ENCODE measurements at places on chromosomes 1 and 21.

- no peak for DNase-seq
These were observed 16.2 kb upstream of the MYBPHL start for GRCh38 chr1:109322974-109323373.

GRCh38 chr1:14371771-14372497 lies 226.6 kb upstream of the KAZN start:
- no peak for DNase-seq

GRCh38 chr1:191350938-191351337 lies 807.3 kb upstream of the RGS18 start:
- no peak for DNase-seq

- no peak for DNase-seq
These were observed 59.3 kb upstream of the PTGFRN start for GRCh38 chr1:116850436-116850835.

- no peak for DNase-seq
These were observed 53.8 kb upstream of the MROH9 start for GRCh38 chr1:170881268-170882265.

GRCh38 chr1:41017141-41018017 lies 4.1 kb downstream of the SLFNL1 start:
- no peak for DNase-seq

GRCh38 chr1:40058453-40059337 lies 18.2 kb downstream of the CAP1 start:
- DNase-seq: no peak

DNA sequence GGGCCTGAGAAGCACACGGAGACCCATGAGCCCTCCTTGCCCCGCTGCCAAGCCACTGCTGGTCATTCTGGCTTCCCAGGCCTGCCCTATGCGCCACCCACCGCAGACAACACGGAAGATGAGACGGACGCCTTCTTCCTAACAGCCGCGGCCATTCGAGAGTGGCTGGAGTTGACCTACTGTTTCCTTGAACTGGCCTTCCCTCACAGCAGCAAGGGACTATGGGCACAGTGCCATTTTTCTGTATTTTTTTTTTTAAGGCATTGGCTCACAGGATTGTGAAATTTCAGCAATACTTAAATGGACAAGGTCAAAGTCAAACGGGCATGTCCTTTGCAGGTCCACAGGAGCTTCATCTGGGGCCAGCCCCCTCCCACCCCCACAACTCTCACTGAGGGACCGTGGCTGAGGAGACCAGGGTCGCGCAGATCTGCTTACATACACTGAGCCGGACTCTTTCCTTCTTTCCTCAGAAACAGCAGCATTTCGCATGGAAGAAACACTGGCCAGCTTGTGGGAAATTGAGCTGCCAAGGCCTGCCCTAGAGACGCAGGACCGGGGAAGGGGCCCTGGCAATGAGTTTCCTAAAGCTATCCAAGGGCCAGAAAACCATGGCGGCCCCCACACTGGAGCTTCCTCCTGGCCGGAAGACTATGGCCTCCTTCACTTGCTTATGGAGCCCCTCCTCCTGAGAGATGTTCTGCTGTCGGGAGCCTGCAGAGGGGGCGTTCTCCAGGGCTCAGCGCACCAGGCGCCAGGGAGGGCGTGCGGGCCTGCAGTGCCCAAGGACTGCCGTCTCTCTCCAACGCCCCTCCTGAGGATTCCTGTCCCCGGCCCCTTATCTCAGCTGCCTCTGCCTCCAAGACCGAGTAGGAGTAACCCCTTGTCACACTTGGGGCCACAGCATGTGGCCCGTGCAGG lies 98.9 kb downstream of the PGBD5 start:
- DNase-seq: no peak

DNA sequence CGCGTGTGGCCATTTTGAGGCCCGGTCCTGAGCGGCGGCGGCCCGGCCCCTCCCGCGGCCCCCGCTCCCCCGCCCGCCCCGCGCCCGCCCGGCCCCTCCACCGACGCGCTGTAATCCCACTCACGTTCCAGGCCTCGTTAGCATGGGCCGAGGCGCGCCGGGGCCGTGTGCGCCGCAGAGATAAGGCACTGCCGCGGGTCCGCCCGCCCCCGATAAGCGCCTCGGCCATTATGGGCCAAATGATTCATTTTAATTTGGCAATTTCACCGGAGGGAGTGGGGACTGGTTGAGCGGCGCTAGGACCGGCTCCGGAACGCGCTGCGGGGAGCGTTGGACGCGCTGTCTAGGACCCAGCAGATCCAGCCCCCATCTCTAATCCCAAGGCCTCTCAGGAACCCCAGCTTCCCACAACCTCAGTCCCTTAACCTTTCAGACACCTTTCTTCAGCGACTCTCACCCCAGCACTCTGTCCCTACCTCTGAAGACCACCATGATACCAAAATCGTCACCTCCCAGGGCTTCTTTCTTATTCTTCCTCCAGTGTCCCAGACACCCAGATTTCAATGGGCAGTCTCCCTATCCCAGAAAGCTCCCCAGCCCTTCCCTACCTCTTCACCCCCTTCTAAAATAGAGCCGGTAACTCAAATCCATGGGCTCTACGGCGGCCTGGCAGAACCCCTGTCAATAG lies at the start of gene TAL1:
Gene TAL1 (minus strand): TSS at position 39 of the 688 bp plus-strand sequence. CDS start 6,337 bp downstream, outside the sequence.
- no peak for DNase-seq

DNA sequence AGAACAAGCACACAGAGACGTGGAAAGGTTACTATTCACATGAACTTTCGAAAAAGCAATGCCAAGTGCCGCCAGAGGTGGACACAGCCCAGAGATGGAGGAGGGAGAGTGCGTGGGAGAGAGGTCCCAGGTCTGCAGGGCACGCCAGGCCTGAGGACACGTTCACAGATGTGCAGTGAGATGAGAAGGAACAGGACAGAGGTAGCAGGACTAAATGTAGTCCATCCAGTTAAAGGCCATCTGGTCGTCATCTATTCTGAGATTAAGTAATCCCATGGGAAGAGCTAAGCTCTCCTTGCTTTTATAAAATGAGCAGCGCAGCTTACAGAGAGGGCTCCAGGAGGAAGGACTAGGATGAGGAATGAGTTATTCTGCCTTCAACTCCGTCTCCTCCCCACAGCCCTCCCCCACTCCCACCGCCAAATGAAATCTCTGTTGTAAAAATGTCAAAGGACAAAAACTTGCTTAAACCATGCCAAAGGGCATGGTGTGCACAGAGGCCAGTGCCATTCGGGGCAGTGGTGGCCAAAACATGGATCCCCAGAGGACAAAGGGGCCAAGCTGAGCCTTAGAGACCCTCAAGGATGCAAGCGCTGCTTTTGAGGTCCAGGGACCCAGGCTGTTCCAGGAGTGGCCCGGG lies 85.4 kb upstream of the SLC25A33 start:
- no peak for DNase-seq

DNA sequence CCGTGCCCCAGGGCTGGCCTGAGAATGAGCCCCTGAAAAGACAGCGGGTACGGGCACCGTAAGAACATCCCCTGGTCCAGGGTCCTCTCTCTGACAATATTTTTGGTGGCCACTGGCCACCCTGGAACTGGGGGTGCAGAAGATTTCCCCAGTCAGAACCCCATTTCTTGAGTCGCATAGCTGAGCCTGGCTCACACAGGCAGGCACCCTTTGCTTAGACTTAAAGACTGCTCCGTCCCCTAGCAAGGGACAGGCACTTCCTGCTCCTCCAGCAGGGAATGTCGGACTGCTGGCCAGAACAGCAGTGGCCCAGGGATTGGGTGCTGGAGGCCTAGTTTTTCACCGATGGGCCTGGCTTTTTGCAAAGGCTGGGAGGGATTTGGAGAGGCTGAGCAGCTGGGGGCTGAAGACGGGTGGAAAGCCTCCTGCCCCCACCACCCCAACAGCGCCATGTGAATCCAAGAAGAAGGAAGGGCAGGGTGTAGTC lies 4.3 kb downstream of the OLIG2 start:
- DNase-seq: no peak

- no peak for DNase-seq
These were observed 57.6 kb downstream of the PLPPR5 start for GRCh38 chr1:98947071-98947470.

GRCh38 chr21:39379986-39380891 lies 31.4 kb upstream of the HMGN1 start:
- peak; percentile 67 for DNase-seq

DNA sequence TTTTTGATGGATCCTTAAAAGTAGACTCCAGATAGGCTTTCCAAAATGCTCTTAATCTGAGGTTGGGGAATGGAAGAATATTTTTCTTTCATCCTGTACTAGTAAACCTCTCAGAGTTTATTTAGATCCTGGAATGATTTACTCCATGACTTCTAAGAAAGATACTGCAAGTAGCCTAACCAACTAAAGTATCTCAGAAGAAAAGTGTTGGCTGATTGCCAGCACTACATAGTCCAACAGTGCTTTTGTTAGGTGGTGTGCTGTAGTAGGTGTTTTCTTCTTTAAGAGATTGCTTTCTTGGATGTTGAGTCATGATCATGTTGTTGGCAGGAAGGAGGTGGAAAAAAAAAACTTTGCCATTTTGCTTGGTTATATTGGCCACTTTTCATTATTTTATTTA lies 119.8 kb downstream of the OSBPL9 start:
- no peak for DNase-seq

GRCh38 chr1:99621340-99621901 lies 24.5 kb upstream of the PALMD start:
- no peak for DNase-seq

DNA sequence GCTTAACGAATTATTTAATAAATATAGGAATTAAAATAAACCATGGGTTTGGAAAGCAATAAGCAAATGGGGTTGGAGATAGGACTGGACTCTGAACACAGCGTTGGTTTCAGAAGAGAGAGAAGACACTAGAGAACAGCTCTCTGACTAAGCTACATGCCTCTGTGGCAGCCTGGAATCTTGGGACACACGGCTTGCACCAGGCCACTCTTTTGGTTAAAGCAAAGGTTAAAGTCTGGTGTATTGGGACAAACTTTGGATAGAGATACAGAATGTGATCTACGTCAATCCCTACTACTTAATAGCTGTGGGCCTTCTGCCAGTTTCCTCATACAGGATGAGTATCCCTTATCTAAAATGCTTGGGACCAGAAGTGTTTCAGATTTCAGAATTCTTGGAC lies 49.7 kb upstream of the HSD17B7 start:
- no peak for DNase-seq

- DNase-seq: no peak
These were observed 30.4 kb downstream of the FHAD1 start for GRCh38 chr1:15277447-15277838.

- no peak for DNase-seq
These were observed 25.7 kb upstream of the KCNK1 start for GRCh38 chr1:233587958-233588799.

DNA sequence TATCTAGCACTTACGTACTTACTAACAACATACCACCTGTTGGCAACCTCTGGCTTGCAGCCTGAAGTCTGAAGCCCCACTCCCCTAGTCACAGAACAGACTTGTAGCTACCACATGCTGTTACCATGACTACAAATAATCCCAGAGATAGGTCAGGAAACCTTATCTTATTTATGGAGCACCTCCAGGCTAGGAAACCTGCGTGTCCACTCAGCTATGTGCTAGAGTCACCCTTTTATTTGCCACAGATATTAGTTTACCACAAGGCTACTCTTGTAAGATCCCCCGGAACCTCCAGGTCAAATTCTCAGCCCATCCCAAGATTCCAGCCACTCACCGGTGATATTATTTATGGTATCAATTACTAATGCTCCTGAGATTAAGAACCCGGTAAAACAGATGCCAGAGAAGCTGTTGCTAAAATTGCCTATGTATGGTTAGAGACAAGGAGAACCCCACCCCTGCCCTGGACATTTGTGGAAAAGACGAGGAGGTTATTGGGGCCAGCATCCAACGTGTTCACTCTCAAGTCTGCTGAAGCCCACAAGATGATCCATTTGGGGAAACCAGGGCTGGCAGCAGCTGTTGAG lies 116.5 kb downstream of the TBX15 start:
- no peak for DNase-seq

GRCh38 chr1:89723863-89724262 lies 90.9 kb downstream of the LRRC8C start:
- DNase-seq: no peak

DNA sequence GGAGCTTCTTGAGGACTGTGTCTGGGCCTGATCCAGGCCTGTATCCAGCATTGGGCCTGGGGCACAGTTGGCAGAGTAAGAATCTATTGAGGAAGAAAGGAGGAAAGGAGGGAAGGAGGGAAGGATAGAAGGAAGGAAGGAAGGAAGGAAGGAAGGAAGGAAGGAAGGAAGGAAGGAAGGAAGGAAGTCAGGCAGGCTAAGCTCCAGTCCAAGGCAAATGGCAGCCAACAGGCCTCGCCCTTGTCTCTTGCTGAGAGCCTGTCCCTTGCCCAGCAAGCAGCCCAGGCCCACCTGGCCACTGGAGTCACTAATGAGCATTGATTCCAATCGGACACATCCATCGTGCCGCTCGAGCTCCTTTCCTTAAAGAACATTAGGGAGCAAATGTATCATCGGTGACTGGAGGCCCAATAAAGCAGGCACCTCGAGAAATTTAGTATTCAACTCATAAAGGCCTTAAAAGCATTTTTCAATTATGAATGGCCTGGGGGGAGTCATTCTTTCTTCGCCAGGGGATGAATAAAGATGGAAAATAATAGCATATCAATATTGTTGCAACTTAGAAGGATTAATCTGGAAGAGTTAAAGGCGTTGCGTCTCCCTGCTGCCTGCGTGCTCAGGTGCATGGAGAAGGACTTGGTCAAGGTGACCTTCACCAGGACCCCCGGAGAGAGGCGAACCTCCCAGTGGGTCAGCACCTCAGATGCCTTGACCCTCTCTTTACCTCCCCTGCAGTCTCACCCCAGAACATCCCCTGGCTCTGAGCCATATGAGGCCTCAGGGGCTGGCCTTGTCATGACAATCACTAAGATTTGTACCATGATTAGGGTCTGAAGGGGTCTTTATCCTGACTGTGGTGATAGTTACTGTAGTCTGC lies 144.5 kb upstream of the RUNX3 start:
- DNase-seq: no peak

DNA sequence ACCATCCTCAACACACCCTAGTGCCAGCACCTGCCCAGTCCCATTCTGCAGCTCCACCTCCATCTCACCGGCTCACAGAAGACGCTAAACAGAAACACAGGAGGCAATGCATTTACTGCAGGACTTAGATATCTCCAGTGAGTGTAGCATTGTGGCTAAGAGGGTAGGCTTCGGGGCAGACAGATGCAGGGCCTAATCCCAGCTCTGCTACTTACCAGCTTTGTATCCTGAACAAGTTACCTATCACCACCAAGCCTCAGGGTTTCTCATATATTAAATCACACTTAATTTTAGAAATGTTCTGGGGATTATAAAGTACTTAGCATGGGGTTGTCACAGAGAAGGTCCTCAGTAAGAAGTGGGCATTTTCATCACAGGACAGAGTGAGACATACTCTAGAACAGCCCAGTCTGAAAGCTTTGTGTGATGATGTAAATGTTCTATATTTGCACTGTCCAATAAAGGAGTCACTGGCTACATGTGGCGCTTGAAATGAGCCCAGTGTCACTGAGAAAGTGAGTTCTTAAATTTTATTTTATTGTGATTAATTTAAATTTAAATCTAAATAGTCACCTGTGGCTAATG lies 149.3 kb upstream of the C8B start:
- DNase-seq: no peak

DNA sequence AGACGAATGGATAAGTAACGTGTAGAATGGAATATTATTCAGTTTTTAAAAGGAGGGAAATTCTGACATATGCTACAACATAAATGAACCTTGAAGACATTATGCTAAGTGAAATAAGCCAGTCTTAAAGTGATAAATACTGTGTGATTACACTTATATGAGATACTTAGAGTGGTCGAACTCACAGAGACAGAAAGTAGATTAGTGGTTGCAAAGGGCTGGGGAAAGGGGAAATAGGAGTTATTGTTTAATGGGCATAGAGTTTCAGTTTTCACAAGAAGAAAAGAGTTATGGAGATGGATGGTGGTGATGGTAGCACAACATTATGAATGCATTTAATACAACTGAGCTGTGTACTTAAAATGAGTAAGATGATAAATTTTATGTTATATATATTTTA lies 14.7 kb upstream of the AHCYL1 start:
- no peak for DNase-seq

GRCh38 chr1:231463541-231463940 lies 41.5 kb upstream of the EGLN1 start:
- no peak for DNase-seq

All from activated T-cell treated with anti-CD3 and anti-CD28 coated beads for 4 hours (primary cell).